ENCODE measurements at places on chromosomes 5 and 9.
A peak's percentile ranks its signal among the peaks of the same experiment; 100 is the strongest.

- no peak for DNase-seq
Measured at GRCh38 chr5:58235299-58235698, 224.6 kb downstream of the PLK2 start.

- DNase-seq, result peak; percentile 31
Measured at GRCh38 chr5:133930061-133930812, 38.2 kb downstream of the C5orf15 start.

DNA sequence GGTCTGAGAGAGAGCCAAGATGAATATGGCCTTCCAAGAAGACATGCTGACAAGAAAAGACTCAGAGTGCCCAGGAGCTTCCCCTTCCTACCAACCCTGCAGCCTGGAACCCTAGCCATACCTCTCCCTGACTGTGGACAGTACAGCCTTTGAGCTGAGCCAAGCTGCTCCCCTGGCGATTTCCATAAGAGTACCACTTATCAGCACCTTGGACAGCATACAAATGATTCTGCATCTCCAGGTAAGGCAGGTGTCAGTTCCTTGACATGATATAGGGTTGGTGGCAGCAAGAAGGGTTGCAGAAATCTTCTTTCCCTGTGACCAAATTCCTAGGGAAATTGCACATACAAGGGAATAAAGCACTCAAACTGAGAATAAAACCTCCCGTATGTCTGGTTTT, 58.3 kb downstream of the MFAP3 start:
- no peak for DNase-seq

DNA sequence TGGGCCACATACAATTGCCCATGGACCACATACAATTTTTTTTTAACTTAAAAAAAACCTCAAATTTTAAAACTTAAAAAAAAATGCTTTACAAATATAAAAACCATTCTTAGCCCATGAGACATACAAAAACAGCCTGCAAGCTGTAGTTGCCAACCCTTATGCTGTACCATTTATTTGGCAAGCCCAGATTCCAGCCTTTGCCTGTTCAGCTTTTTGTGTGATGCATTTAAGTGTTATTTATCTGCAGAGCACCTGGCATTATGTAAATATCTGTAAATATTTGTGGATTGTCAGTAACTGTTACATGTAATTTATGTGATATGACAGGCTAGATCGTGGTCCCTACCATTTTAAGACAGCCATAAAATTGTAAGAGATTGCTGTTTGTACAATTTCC, 32.6 kb downstream of the HEXB start:
- DNase-seq, result no peak

GRCh38 chr5:135235551-135236227, 163.3 kb downstream of the MACROH2A1 start:
- no peak for DNase-seq

DNA sequence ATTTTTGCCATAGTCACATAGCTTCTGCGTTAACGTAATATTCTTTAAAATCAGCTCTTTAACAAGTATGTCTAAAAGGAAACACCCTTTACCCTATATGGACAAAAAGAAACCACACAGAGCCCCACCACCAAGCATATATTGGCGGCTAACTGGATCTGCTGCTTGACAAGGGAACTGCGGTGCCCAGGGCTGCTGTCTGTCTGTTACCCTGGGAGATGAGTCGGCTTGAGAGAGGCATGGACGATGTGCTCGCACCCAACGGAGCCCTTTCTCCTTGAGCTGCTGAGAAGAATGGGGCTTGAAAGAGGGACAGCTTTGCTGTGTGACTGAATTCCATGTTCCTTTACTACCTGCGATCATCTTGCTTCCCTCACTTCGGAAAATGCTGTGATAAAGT, 158.6 kb upstream of the SHB start:
- no peak for DNase-seq

DNA sequence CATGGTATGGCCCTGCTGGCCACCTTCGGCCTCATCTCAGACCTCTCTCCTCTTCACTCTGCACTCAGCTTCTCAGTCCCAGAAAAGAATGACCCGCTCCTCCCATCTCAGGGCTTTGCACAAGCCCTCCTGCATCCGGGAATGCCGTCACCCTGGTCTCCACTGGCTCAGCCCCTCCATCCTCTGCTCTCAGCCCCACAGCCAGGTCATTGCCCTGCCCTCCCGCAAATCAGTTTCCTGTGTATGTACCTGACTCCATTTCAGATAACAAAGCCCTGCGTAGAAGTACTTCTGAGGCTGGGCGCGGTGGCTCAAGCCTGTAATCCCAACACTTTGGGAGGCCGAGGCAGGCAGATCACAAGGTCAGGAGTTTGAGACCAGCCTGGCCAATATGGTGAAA, 28.9 kb upstream of the EEIG1 start:
- DNase-seq, result no peak

- no peak for DNase-seq
Measured at GRCh38 chr9:105329719-105330062, 85.2 kb downstream of the SLC44A1 start.

DNA sequence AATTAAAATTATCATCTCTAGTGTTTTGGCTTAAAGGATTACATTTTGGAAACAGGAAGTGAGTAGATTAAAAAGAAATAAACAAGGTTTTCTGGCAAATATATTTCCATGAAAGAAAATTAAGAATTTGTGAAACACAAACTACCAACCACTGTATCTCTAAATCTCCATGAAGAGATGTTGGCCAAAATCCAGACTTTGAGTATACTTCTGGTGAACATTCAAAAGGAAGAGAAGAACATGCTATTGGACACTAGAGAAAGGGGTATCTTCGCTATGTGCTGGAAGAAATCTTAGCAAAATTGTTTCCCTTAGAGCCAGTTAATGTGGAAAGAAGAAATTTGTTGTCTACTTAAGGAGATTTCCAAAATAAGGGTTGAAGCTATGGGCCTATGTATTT, 710.4 kb upstream of the CTNND2 start:
- DNase-seq, result no peak

DNA sequence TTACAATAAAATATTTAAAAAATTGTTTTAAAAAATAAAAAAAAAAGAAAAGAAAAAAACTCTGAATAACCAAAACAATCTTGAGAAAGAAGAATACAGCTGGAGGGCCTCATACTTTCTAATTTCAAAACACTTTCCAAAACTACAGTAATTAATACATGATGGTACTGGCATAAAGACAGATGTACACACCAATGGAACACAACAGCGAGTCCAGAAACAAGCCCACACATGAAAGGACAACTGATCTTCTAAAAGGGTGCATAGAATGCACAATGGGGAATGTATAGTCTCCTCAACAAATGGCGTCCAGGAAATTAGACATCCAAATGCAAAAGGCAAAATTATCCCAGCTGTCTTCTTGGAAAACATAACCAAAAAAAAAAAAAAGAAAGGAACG, 99.6 kb downstream of the LURAP1L start:
- no peak for DNase-seq

GRCh38 chr9:87184956-87185642, 237.8 kb upstream of the GAS1 start:
- no peak for DNase-seq

DNA sequence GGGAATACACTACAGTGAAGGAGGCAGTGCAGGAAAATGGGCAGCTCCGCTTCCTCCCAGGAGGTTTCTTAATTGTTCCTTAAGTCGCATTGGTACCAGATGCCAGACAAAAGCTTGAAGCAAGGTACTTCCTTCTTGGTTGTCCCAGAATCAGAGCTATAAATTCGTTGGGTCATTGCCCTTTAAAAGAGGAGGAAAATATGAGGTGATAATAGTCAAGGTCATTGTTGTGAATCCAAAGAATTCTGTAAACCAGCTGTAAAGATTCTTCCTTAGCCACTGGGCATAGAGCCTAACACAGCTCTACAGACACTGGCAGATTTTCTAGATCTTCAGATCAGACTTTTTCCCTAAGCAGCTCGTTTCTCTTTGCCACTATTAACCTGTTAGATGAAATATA, 444.1 kb upstream of the TLE4 start:
- no peak for DNase-seq

DNA sequence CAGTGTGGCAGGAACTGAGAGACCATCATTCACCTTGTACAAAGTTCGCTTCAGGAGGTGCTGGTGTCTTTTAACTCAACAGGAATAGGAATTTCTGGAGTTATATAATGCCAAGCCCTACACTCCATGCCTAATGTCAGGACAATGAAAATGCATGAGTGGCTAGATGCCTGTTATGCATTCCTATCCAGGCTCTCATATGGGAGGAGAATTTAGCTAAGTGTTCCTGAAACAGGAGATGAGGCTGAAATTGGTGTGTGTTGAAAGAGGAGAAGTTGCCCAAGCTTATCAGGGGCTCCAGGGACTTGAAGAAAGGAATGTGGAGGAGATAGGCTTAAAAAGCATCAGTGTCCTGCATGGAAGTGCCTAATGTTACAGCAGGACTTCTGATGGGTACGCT, 26.8 kb upstream of the PRUNE2 start:
- no peak for DNase-seq

- DNase-seq, result no peak
Measured at GRCh38 chr5:130964231-130965202, 200.5 kb downstream of the HINT1 start.

- DNase-seq, result no peak
Measured at GRCh38 chr5:2631758-2632157, 119.7 kb downstream of the IRX2 start.

DNA sequence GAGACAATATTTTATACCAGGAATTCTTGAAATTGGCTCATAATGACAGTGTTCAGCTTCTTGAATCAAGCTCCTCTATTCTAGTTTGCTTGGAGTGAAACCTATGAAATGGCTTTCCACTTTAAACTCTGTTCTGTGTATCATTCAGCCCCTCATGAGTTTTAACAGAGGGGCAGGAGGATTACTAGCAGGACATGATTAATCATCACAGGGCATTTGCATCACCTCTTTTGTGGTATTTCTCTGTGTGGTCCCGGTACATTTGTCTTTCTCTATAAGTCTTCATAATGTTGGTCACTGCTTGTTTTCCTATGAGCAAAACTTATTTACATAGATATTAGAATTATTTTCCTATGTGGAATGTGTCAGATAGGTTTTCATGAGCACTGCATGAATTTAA, 21.2 kb downstream of the CAST start:
- no peak for DNase-seq

GRCh38 chr5:168064933-168065622, 226.4 kb upstream of the WWC1 start:
- DNase-seq, result no peak

GRCh38 chr5:122944051-122944450, 92.5 kb downstream of the PPIC start:
- no peak for DNase-seq

- DNase-seq, result no peak
Measured at GRCh38 chr9:119368681-119369581, at the start of gene BRINP1. Gene BRINP1 (minus strand): TSS chr9:119369435. CDS start chr9:119313355, 56,080 bp downstream.

DNA sequence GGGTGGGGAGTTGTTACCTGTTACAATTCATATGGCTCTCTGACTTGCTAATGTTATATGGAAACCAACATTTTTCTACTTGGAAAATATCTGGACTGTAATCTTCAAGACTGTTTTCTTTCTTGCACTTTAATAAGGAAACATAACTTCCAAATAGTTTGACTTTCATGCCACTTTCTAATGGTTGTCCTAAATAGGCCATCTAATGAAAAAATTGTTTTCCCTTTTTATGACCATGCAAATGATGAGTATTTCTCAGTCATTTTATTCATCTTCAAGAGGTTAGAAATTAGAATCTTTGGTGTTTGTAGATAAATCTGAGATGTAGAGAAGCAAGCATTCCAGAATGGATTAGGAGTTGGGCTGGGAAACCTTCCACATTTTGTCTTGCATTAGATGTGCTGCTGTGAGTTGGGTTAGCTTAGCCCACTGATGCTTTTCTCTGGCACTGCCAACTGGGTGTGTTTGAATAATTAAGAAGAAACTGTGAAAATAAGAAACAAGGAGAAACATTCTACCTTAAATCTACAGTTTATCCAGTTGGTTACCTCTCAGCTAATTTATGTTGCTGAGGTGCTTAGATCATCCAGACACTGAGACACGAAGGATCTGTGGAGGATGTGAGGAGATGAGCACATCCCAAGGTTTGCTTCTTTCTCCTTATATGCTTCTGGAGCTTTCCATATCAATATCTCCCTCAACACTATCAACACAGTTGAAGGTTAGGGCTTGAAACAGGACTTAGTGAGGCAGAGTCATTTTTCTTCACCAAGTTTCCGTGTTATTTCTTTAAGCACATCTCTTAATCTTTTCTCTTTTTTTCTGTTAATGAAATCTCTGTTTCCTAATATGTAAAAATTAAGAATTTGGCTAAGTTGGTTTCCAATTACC, 2.7 kb downstream of the RASGRF2 start:
- DNase-seq, result no peak
